ENCODE measurements at places on chromosomes 1 and 21.
A peak's percentile ranks its signal among the peaks of the same experiment; 100 is the strongest.

DNA sequence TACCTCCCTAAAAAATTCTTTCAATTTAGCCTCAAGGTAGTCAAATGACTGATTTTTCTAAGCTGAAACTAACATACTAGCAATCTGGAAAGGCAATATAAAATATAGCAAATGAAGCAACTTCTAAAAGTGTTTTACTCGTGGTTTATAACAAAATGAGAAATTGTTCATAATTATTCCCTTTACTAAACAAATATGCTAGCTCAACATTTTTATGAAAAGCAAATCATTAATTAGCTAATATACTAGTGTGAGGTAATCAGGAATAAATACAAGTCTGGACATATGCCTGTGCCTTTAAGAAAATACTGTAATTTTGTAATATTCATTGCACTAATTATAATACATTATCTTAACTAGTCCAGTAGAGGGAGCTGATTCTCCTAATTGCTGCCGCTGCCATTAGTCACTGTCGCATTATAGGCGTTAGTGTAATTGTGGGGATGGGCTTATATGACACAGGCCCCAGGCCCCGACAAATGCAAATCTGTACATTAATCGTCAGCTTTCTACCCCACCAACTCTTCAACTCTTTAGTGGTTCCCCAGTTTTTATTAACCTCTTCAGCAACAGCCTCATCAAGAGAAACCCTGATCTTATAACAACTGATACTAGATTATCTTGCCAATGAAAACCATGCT lies 160.9 kb downstream of the GABPA start:
- no peak for DNase-seq

GRCh38 chr1:69737527-69738185 lies 169.9 kb downstream of the LRRC7 start:
- DNase-seq, result no peak

DNA sequence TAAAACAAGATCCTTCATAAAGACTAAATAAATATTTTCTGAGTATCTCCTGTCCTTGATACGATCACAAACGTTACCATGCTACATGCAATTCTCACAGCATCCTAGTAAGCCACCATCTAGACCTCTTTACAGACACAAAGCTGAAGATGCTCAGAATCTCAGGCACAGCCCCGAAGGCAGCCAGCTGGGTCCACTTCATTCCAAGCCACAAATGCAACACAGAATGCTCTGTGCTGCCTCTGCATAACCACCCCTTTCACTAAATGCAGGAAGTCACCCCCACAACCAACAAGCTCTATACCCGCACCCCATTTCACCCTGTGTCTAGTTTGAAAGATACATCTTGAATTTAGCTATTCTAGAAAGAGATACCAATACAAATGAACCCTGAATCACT lies 12.9 kb downstream of the RCAN1 start:
- no peak for DNase-seq

GRCh38 chr1:187384504-187384903 lies 555.8 kb downstream of the PLA2G4A start:
- DNase-seq, result no peak

GRCh38 chr1:8077602-8078001 lies 51.5 kb upstream of the ERRFI1 start:
- DNase-seq, result no peak

DNA sequence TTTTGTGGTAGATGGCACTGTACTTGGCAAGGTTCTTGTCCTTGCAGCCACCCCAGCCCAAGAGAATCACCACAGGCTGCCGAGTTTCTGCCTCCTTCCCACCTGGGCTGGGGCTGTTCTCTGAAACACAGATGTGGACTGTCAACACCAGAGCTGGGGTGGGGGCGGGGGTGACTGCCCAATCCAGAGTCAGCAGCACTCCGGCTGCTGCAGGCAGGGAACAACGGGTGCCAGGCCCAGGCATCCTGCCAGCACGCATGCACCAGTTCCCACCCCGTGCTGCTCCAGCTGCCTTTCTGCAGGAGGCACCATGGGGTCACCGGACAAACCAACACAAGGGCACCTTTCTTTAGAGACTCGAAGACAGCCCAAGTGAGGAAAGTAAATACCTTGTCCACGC lies 14.1 kb downstream of the TMEM53 start:
- DNase-seq, result no peak

DNA sequence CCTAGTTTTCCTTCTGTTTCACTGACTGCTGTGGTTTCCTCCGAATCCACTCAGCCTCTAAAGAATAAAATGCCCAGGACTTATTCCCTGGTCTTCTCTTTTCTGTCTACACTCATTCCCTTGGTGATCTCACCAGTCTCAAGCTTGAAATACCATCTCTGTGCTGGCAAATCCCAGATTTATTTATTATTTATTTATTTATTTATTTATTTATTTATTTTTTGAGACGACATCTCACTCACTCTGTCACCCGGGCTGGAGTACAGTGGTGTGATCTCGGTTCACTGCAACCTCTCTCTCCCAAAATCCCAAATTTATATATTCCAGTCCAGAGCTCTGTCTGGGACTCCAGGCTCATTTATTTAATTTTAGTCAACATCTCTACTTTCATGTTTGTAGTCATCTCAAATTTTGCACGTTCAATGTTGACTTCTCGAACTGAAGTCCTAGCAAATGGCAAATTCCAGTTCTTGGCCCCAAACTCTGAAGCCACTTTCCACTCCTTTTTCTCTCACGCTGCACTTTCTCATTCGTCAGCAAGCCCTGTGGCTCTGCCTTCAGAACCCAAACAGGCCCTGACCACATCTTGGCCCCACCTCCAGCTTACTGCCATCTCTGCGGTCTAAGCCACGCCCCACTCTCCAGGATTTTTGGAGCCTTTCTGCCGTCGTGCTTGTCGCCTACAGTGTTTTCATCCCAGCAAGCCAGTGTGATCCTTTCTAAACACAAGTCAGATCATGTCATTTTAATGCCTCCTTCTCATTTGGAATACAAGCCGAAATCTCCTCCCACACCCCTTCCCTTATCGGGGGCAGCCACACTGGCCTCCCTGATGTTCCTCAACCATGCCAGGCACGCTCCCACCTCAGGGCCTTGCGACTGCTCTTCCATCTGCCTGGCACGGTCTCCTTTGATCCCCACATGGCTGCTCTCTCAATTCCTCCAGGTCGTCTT lies 14.2 kb upstream of the TENT5B start:
- DNase-seq, result no peak

- no peak for DNase-seq
Observed at GRCh38 chr1:157961805-157962762, 31.4 kb upstream of the KIRREL1 start.

GRCh38 chr1:227999056-227999930 lies 7.5 kb upstream of the WNT3A start:
- DNase-seq, result peak; percentile 44

DNA sequence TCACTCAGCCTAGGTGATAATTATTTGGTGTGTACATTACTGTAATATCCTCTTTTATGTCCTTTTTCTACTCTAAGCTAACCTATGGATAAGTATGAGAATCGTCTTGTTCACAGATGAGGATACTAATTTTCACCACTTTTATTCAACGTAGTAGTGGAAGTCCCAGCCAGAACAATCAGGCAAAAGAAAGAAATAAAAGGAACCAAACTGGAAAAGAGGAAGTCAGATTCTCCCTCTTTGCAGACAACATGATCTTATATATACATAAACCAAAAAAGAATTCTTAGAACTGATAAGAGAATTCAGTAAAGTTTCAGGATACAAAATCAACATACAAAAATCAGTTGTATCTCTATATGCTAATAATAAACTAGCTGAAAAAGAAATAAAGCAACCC lies 12.6 kb upstream of the RGL1 start:
- no peak for DNase-seq

- DNase-seq, result no peak
Observed at GRCh38 chr1:228031276-228031995, 24.6 kb downstream of the WNT3A start.

Data from activated CD8-positive, alpha-beta memory T cell treated with anti-CD3 and anti-CD28 coated beads for 48 hours (primary cell).